ENCODE measurements at places on chromosomes 2 and 18.

GRCh38 chr2:42049221-42050009, 1.6 kb downstream of the PKDCC start:
- no peak for DNase-seq

- no peak for DNase-seq
These were observed 150.6 kb upstream of the EPC2 start for GRCh38 chr2:148493822-148494563.

DNA sequence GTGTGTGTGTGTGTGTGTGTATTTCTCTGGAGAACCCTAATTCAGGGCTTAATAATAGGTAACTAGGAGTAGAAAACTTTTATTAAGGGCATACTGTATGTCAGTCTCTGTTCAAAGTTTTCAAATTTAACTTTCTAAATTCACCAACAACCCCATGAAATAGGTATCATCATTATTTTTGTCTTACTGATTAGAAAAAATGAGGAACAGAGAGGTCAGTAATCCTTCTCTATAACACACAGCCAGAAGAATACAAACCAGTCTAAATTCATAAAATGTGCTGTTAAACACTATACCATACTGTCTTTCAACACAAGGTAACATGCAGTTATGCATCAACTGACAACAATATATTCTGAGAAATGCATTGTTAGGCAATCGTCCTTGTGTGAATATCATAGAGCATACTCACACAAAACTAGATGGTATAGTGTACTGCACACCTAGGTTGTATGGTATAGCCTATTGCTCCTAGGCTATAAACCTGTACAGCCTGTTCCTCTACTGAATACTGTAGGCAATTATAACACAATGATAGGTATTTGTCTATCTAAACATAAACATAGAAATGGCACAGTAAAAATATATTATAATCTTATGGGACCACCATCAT, 143.1 kb downstream of the PTH2R start:
- no peak for DNase-seq

DNA sequence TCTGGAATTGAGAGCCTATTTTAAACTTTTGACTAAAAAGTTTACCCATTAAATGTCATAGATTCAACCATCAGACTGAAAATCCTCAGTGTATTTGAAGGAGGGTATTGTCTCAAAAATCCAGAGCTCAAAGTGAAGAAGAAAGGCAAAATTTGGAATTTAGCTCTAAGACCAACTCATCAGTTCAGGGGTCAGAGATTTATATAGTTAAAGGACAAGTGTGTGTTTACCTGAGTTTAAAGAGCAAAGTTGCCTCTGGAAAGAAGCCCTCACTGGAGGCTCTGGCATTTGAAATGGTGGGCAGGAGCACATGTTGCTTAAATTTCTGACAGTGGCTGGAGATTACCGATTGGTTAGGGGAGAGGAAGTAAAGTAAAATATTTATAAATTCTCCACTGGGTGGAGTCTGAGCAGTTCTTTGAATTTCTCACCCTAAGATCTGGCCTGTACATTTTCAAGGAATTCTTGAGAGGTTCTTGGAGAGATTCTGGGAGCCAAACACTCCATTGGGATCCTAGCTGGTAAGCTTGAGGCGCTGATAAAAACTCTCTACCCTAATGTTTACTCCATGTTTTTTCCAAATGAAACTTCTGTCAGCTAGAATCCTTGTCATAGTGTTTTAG, at the start of gene KYNU:
Gene KYNU (plus strand): TSS at position 449 of the 623 bp plus-strand sequence. CDS start 7,704 bp downstream, outside the sequence.
- no peak for DNase-seq

- DNase-seq: no peak
These were observed 12.3 kb upstream of the KCNJ3 start for GRCh38 chr2:154686162-154686561.
